Esophagus muscularis mucosa (tissue), 4 donors: ENCODE measurements at places on chromosomes 16 and 17. TPM values are rescaled to one million over a fixed set of nuclear protein-coding genes. Genes with fewer than 3 reads are reported as not detected.

DNA sequence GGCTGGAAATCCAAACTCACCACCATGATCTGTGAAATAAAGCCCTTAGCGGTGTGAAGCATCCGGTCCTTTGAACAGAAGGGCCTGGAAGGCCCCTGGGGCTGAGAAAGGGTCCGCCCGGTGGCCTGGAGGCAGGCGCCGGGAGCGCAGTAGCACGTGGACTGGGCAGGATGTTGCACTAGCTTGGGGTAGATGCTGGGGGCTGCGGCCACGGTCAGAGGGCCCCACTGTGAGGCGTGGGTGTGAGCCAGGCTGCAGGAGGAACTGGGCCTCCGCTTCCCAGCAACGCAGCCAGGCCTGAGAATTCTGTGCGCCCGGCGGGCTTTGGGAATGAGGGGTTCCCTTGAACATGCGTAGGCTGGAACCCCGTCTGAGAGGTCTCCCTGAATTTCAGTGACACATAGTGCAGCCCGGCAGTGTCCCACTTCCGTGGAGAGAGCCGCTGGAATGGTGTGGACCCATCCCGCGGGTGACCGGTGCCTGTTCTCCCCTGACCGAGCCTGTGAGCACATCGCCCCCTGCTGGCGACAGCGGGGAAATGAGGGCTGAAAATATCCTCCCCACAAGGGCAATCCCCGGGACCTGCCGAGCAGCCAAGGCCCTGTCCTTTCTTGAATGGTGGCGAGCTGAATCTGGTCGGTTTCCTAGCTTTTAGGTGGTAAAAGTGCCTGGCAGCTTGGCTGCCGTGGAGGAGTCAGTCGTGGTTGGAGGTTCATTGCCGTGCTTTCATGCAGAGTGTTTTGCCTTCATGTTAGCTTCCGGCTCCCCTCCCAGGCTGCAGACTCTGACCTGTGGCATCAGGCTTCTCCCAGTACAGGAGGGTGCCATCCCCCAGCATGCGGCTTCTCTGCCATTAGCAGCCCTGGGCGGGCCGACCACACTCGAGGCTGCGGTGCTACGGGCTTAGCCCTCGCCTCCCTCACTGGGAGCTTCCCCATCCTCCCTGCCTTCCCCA, 43.8 kb downstream of the DNAJA2 start:
- DNase-seq = no peak

DNA sequence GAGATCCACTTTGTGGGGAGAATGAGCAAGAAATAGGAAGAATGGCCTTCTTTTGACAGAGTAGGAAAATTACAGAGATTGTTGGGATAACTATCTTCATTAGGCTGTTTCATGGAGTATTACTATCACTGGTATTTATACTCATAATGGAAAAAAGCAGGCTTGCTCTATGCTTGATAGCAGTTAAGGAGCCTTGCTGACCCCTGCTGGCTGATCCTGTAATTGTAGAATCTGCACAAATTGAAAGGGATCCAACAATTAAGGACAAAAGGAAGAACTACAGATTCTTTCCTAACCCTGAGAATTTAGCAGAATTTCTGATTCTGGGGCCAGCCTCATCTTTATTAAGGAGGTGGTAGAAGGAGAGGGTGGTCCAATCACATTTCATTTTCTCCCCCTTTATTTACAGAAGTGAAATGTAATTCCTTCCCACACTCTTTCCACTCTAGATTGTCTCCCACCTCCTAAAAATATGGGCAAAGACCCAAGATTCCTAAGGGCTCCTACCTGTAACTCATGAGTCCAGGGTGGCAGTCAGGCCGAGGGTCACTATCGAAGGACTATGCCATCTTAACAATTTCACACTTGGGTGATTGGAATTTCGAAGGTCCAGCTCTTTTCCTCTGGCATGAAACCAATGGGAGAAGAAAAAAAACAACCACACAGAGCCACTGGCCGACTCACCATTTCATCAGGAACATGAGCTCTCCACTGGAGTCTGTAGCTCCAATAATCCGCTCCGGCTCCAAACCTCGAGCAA, 26.3 kb downstream of the NFE2L1 start:
- DNase-seq = peak; percentile 95

DNA sequence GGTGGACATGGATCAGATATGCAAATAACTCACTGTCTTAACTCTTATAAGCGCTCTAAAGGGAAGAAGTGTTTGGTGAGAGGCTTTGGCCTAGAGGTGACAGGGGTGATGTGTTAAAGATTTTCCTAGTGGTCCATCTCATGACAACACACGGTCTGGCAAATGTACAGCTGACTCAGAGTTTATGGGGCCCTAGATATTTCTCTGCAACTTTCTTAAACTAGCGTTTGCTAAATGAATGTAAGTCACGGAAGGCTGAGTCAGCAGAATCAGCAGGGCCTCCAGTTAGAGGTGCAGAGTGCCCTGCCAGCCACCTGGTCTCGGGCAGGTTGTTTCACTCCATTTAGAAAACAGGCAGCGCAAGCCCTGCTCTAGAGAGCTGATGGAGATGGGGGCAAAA, 40.1 kb downstream of the CLEC16A start:
- DNase-seq = no peak

DNA sequence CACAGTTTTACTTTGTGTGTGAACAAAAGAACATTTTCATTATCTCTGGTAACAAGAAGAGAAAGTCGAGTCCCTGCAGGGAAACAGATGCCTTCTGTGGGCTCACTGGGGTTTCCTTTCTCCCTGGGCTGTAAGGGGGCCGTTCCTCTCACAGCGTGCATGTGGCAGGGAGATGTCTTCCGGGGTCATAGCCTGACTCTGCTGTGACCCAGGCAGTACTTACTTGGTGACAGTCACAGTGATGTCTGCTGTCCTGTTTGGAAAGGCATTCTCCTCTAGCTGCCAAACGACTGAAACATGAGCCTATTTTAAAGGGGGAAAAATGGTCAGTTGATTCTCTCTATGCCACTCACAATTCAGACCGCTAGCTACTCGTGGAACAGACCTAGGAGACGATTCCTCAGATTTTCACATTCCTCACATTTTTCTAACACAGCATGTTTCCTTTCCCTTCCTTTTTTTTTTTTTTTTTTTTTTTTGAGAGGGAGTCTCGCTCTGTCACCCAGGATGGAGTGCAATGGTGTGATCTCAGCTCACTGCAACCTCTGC, 7.3 kb downstream of the HASPIN start:
- DNase-seq = no peak

DNA sequence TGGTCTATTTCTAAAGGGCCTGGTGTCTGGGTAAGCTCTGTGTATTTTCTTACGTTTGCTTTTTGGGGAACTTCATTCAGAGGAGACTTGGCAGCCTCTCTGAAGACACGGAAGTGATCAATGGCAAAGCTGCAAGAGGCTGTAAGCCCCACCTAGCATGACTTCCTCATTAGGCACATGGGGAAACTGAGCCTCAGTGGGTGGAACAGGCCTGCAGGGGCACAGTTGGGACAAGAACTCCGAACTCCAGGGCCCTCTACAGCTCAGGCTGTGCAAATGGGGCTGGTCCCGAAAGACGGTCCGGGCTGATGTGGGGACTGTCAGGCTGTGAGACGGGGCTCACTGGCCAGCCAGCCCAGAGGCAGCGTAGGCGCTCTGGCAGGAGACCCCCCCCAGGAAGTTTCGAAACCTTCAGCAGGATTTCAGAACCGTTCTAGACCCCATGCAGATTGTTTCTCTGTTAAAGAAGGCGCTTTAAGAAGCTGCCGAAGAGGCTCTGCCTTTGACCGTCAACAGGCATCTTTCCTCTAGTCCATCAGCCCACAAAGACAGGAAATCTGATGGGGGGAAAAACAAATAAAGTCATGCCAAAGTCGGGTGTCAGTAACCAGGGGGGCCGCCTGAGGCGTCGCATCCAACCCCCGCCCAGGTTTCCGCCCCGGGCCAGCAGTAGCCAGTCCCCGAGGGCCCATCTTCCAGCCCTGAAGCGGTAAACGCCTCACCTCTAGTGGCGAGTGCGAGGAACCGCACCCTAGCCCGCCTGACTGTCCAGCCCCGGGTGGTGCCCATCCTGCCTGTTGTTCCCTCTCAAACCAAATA, 79.8 kb upstream of the TBC1D3K start:
- DNase-seq = no peak

DNA sequence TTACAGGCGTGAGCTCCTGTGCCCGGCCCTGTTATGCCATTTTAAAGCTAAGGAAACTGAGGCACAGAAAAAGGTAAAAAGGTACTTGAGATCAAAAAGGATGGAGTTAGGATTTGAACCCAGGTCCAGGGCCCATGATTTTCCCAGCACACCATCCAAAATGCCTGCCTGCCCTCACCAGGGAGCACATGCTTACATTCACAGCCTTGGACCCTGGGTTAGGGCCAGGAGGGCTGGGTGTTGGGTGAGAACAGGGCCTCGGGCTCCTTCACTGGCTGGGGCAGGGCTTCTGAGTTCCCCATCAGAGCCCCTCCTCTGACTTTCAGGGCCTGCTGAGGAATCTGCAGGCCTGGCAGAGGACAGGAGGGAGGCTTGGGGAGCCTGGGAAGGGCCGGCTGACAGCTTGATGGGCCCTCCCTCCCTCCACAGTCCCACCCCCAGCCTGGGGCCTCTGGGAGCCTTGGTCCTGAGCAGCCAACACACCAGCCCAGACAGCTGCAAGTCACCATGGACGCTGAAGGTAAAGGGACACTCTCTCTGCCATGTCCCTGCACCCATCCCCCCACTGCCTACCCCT, at the start of gene QPRT:
Gene QPRT, plus strand, starts transcription at position 490 of the 577 bp plus-strand sequence. Its CDS starts 18 bp downstream, at position 508.
- no peak for DNase-seq

- DNase-seq = no peak
Observed at GRCh38 chr17:50318501-50319285, 27.2 kb upstream of the XYLT2 start.

- DNase-seq = no peak
Observed at GRCh38 chr17:1478418-1478817, 14.1 kb downstream of the MYO1C start.

- DNase-seq = no peak
Observed at GRCh38 chr17:82846061-82846691, 6.4 kb upstream of the ZNF750 start.

- DNase-seq = no peak
Observed at GRCh38 chr16:57711993-57712392, 17.4 kb downstream of the DRC7 start.

DNA sequence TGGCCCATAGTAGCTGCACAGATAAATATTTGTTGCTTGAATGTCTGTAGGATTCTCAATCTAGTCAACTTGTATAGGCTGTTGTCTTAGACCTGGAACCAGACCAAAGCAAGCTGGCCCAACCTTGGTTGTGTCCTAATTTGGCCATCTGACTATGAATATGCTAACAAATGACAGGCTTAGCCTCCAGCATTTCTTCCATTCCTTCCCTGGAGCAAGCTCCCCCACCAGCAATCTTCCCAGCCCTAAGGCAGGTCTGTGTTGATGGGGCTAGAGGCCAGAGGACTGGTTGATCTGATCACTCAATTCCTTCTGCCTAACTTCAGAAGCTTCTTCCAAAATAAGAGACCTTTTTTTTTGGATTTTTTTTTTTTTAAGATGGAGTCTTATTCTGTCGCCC, 9.4 kb upstream of the PHOSPHO1 start:
- no peak for DNase-seq

GRCh38 chr16:75188832-75189477, 18.0 kb downstream of the CTRB2 start:
- no peak for DNase-seq

- DNase-seq = no peak
Observed at GRCh38 chr17:70855401-70856054, 686.2 kb downstream of the KCNJ2 start.

- no peak for DNase-seq
Observed at GRCh38 chr17:67478401-67479041, 101.4 kb downstream of the PITPNC1 start.

GRCh38 chr17:4815043-4815675, 8.2 kb downstream of the PLD2 start:
- no peak for DNase-seq

DNA sequence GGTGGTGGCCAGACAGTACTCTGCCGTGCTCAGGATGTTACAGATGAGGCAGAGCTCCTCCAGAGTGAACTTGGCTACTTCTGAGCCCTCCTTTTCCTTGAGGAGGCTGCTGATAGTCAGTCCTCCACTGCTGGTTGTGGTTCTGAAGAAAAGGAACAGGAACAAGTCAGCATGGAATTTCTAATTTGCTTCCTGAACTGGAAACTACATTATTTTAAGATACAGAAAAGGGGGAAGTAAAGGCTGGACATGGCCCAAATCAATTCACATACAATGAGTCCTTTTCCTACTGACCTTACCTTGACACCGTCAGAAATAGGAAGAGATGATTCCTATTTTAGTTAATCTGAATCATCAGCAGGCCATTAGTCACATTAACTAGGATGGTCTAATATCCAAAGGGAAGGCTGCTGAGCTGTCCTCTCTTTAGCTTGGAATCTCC, 154.2 kb downstream of the VPS53 start:
- DNase-seq = no peak

DNA sequence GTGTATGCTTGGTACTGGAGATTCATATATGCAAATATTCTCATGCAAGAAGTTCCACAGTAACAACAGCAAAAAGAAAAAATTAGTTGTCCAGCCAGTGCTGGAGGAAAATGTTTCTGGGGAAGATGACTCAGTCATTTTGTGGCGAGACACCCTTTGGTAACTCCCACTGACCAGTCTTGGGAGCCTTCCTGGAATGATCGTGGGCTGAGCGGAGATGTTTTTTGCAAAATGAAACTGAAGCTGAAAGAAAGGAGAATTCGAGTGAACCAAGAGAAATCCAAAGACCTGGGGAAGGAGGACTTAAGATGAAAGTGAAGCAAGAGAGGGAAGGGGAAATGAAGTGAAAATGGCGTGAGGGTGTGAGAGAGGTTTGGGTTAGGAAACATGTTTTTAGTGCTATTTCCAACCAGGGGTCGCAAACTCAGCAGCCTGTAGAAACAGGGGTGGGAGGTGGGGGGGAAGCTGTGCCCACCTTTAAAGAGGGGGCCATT, 5.2 kb downstream of the ITPRIPL2 start:
- DNase-seq = no peak

- no peak for DNase-seq
Observed at GRCh38 chr17:61827649-61828395, 35.5 kb downstream of the BRIP1 start.

GRCh38 chr16:52528393-52529065, 18.4 kb downstream of the TOX3 start:
- DNase-seq = no peak

- DNase-seq = no peak
Observed at GRCh38 chr17:17004251-17004996, 32.5 kb upstream of the TNFRSF13B start.

- DNase-seq = peak; percentile 92
Observed at GRCh38 chr16:69566240-69566980, 644 bp downstream of the NFAT5 start.

- DNase-seq = no peak
Observed at GRCh38 chr17:1580979-1581676, 18.5 kb upstream of the PITPNA start.

The VAT1L gene
- total RNA-seq = 2.8 TPM

The CMTM2 gene
- total RNA-seq = 1.8 TPM

The ZNF821 gene
- total RNA-seq = 6.3 TPM

The CCL13 gene
- 3.6 TPM for total RNA-seq

The SPN gene
- 2.3 TPM for total RNA-seq

The KRTAP4-9 gene
- total RNA-seq = not detected

The NOD2 gene
- 2.4 TPM for total RNA-seq

The FLOT2 gene
- total RNA-seq = 80.5 TPM

The CD19 gene
- total RNA-seq = not detected

The IKZF3 gene
- total RNA-seq = 0.98 TPM

The NACA2 gene
- not detected for total RNA-seq
